HL-60 (cell line): ENCODE measurements at places on chromosomes 2 and 18.

- no peak for DNase-seq
Observed at GRCh38 chr2:145015561-145015960, 495.6 kb upstream of the ZEB2 start.

DNA sequence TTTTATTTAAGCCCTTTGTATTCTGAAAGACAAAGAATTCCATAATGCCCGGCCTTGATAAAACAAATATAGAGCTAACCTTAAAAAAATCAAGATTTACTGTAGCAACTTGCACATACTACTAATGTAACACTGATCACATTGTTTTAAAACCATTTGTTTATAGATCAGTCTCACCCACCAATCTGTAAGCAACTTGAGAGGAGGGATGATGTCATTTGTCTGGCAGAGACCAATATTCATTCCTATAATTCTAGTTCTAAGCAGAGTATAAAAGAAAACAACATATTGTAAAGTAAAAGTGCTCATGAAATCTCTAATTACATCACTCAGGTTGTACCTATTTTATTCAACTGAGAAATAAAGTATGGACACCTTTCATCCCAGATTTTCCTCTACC is 380.6 kb downstream of the TGIF1 start:
- DNase-seq = no peak

GRCh38 chr2:14927021-14927564 is 294.6 kb downstream of the LRATD1 start:
- DNase-seq = no peak

DNA sequence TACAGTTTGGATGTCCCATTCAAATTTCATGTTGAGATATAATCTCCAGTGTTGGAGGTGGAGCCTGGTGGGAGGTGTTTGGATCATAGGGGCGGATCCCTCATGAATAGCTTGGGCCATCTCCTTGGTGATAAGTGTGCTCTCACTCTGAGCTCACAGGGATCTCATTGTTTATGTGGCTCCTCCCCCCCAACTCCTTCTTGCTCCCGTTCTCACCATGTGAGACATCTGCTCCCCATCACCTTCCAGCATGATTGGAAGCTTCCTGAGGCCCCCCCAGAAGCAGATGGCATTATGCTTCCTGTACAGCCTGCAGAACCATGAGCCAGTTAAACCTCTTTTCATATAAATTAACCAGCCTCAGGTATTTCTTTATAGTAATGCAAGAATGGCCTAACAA is 3.0 kb upstream of the INPP1 start:
- DNase-seq = no peak

GRCh38 chr2:162574615-162575452 is 230.9 kb downstream of the GCA start:
- DNase-seq = no peak

DNA sequence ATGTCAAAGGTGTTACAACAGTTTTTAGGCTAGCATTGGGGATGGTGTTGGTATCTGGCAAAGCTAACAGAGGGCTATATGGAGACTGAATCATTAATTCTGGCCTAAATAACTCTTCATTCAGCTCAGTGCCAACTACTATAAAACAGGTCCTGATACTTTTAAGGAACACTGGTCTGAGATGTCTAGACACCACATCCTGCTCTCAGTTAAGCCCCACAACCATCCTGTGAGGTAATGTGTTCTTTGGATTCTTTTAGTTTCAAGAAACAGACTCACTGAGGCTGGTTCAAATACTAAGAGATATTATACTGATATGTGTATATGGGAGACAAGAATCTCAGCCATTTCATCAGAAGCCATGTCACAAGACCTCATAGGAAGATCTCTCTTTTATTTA is 14.2 kb upstream of the HK2 start:
- DNase-seq = no peak

DNA sequence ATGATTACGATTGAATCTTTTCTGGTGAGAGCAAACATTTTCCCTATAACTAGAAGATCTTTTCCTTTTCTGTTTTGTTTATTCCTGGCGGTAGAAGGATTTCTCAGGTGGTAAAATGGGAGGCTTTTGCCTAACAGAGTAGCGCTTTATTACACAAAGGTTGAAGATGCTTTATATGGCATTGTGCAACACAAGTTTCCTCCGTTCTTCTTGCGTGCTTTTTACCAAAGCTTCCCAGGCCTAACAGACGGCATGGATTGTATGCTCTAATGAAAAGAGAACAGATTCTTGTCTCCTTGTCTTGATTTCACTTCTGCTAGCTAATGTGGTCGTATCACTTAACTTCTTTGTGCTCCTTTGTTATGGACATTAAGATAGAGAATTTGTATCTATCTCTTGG is 43.8 kb downstream of the MYO1B start:
- DNase-seq = no peak

DNA sequence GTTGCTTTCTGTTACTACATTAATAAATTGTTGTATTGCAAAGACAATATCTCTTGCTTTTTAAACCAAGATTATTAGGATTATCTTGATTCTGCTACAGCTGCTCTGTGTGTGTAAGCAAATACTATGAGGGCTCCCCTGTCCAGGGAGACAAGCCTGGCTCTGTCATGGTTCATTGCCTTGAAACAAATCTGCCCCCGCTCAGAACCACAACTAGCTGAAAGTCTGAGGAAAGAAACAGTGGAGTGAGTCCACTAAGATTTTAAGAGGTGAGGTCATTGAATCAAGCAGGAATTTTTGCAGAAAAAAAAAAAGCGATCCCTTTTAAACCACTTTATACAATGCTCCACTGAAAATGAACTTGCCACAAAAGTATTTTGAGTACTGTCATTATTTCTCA is 30.8 kb upstream of the LRRTM4 start:
- DNase-seq = no peak

- DNase-seq = no peak
Observed at GRCh38 chr2:26985807-26986206, 15.4 kb downstream of the MAPRE3 start.

GRCh38 chr2:23476786-23477185 is 91.8 kb downstream of the KLHL29 start:
- DNase-seq = no peak

DNA sequence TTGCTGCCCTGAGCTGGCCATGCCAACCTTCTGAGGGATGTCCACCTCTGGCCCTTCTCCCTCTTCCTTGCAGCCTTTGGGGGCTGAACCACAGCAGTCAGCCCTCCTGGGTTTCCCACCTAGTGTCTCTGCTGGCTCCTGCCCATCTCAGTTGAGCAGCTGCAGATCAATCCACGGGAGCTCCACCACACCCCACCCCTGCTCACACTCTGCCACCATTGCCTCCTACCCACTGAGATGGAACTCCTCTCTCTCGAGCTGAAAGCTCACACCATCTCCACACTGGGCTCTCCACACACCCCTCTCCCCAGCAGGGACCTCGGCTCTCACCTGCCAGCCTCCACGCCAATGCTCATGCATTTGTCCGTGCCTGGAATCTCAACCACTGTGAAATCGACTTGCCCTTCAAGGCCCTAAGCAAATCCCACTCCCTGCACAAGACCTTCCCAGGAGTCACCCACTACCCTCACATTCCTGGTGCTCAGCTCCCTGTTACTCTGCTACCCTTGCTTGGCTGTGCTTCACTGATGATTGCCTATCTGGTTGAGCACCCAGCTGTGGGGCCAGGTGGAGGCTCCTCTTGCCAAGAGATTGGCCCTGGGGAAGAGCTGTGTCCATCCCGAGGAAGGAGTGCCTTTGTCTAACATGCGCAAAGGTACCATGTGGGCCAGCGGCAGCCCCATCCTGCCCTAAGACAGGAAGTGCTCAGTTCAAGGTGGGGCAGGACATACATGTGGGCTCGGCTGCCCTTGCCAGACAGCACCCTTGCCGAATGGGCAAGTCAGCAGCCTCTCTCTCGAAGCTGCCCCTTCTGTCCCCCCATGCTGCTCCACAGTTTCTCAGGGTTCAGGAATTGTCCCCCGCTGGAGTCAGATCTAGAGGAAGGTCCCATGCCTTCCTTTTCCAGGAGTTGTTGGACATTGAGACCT is 208.7 kb downstream of the CYP26B1 start:
- no peak for DNase-seq

DNA sequence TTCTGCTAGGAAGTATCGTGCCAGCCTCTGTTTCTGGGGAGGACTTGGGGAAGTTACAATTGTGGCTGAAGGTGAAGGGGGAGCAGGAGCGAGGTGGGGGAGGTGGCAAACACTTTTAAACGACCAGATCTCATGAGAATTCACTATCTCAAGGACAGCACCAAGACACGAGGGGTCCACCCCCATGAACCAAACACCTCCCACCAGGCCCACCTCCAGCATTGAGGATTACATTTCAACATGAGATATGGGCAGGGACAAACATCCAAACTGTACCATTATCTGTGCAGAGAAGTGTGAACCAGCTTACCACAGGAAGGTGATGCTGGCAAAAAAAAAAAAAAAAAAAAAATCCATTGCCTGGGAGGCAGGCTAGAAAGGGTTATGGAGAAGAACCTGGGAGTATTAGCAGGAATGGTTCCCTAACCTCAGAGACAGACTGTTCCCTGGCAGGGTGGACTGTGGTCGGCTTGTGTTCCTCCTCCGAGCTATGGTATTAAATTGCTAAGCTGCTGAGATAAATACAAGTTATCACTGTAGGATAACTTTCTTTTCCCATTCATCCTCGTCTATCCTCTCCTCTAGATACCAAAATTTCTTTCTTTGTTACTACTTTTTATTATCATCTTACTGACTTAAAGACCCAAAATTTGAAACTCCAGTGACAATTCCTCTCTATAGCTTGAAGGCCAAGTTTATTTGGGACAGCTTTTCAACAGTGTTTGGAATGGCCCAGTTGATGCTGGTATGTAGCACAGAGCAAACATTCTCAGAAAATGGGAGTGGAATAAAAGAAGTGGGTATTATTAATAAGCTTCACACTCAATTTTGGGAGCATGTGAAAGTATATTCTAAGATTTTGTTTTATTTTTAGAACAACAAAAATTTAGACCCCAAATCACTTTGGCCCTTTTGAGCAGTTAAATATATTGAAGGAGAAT is 73.7 kb upstream of the MAP3K20 start:
- DNase-seq = no peak

- no peak for DNase-seq
Observed at GRCh38 chr2:64629875-64630274, 23.8 kb downstream of the SERTAD2 start.

- no peak for DNase-seq
Observed at GRCh38 chr2:133720429-133720828, 152.2 kb upstream of the NCKAP5 start.
